ENCODE measurements at places on chromosomes 2 and 18. TPM values are rescaled to one million over a fixed set of nuclear protein-coding genes. Genes with fewer than 3 reads are reported as not detected.
A peak's percentile ranks its signal among the peaks of the same experiment; 100 is the strongest.

Gene GREB1
- 22.5 TPM for polyA plus RNA-seq

Gene DSC1
- 2.9 TPM for polyA plus RNA-seq

Gene POTEI
- polyA plus RNA-seq: 0.08 TPM

Gene DLX1
- polyA plus RNA-seq: 0.43 TPM

Gene SERPINB4
- polyA plus RNA-seq: not detected

Gene RBM44
- 0.78 TPM for polyA plus RNA-seq

Gene UPP2
- polyA plus RNA-seq: 11.2 TPM

Gene DNAH6
- 3.6 TPM for polyA plus RNA-seq

Gene MOCOS
- 1.2 TPM for polyA plus RNA-seq

GRCh38 chr2:173205375-173205774 is 129.7 kb downstream of the MAP3K20 start:
- DNase-seq: no peak

DNA sequence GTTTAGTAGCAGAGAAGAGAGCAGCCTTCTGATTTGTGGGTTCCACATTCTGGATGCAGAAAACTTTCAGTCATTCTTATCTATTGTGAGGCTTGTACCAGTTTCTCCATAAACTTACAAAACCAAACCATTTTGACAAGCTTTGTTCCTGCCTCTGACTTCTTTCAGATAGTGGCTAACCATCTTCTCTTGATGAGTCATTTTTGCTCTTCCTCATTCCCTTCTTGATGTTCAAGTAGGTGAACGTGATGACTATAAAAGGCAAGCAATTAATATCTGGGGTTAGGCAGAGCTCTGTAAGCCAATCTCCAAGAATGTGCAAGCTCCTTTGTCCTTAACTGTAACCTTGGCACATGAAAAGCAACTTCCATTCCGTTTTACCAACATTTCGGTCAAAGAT is 2083.1 kb upstream of the PIK3C3 start:
- DNase-seq: peak; percentile 14

- no peak for DNase-seq
These were observed 35.2 kb downstream of the METTL4 start for GRCh38 chr18:2536063-2536462.

GRCh38 chr2:236755278-236755840 is 185.7 kb downstream of the ACKR3 start:
- DNase-seq: no peak

DNA sequence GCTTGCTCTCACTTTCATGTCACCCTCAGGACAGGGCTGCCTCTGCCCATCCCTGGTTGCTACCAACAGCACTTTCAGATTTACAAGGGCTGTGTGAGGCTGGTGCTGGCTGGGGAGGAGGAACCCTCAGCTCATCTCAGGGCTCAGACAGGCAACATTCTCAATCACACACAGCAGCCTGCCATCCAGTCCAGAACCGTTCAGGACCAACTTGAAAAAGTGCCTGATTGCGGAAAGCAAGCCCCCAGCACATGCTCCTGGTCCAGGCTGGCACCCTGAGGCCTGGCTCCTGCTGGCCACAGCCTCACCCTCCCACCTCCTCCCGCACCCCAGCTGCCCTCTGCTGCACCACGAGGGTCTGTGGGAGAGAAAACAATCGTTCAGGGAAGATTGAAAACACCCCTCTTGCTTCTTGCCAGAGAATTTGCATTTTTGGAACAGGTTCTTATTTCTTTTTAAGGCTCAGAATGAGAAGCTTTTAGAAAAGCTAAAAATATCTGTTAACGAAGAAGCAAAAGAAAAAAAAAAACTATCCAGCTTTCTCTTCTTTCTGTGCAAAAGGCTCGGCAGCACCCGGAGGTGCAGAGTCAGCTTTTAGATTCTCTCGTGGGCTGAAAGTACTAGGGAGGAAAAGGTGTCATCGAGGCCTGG is 403.8 kb upstream of the ID2 start:
- no peak for DNase-seq

GRCh38 chr2:102606353-102606752 is 13.0 kb upstream of the SLC9A2 start:
- no peak for DNase-seq

DNA sequence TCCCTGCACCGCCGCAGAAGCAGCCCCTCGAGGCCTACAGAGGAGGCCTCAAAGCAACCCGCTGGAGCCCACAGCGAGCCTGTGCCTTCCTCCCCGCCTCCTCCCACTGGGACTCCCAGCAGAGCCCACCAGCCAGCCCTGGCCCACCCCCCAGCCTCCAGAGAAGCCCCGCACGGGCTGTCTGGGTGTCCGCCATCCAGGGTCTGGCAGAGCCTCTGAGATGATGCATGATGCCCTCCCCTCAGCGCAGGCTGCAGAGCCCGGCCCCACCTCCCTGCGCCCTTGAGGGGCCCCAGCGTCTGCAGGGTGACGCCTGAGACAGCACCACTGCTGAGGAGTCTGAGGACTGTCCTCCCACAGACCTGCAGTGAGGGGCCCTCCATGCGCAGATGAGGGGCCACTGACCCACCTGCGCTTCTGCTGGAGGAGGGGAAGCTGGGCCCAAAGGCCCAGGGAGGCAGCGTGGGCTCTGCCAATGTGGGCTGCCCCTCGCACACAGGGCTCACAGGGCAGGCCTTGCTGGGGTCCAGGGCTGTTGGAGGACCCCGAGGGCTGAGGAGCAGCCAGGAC is 31.2 kb downstream of the GPC1 start:
- no peak for DNase-seq

DNA sequence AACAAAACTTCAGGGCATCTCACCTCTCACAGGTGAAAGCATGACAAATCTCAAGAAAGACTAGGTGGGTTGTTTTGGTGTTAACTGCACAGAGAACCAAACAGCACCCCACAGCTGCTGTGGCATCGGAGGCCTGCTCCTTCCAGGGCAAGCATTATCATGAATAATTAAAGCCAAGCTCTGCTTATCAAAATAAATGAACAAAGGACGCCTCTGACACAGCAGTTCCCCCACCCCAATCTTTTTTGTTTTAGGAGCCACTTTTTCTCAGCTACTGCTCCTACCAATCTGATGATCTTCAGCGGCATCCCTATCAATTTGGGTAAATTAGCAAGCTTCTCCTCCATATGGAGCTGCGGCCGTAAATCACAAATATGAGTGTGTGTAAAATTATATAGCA is 58.6 kb downstream of the KLF7 start:
- no peak for DNase-seq

DNA sequence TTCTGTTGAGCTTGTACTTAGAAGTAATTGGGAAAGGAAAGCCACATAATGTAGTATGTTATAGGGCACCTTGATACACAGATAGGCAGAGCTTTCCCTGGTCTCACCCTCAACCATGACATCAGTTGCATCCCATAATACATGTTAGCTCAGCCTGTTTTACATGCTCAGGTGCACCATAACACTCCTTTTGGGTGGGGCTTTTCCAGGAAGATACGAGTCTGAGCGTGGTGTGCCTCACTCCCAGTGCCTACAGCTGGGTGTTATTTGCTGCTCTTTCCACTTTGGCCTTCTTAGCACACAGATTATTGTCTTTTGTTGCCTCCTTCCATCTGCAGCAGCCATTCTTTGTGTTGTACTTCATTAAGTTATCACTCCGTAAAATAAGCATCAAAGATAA is 11.9 kb downstream of the TTC39C start:
- no peak for DNase-seq

DNA sequence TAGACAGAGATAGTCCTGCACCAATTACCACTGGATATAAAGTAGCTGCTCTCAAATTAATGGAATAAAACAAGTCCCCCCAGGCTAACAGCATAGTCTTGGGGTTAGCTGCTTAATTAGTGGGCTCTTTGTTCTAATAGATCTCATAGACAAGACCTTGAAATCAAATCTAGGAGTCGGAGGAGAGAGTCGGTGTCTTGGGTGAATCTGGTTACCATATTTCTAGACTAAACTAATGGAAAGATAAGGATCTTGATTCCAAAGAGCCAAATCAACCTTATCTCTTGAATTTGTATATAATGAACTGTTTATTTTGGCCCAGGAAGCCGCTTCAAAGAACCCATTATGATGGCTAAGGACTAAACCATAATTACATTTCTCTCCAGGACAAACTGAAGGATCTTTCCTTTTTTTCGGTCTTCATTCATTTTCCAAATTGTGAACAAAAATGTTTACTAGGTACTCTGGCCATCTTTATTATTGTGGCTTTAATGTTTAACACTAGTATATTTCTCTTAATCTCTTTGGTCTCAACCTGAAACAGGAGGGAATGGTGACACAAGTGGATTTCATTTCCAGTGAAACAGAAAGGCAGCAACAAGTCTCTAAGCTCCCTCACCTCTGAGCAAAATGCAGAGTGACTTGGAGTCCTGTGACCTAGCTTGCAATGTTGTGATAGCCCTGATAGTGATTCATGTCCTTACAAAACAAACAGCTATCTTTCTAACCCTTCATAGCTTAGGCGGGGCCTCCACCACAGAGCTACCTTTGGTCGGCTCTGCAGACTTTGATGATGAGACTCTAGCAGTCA is 137.9 kb upstream of the PARD3B start:
- no peak for DNase-seq

- no peak for DNase-seq
These were observed 113.1 kb upstream of the SLC38A11 start for GRCh38 chr2:165068487-165068757.

DNA sequence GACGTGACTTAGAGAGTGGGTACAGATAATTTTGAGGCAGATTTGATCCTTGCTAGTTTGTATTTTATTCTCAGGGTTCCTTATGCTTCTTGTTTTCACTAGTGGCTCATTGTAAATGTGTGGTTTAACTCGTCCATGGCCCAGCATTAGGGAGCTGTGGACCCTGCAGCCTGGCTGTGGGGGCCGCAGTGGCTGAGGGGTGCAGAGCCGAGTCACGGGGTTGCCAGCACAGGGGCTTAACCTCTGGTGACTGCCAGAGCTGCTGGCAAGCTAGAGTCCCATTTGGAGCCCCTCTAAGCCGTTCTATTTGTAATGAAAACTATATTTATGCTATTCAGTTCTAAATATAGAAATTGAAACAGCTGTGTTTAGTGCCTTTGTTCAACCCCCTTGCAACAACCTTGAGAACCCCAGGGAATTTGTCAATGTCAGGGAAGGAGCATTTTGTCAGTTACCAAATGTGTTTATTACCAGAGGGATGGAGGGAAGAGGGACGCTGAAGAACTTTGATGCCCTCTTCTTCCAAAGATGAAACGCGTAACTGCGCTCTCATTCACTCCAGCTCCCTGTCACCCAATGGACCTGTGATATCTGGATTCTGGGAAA is 269.9 kb downstream of the MYT1L start:
- DNase-seq: no peak

- no peak for DNase-seq
These were observed 469.2 kb upstream of the TNP1 start for GRCh38 chr2:217329023-217329431.

GRCh38 chr2:118806797-118807667 is 40.4 kb downstream of the EN1 start:
- peak; percentile 34 for DNase-seq
